T1000 (cell line): ENCODE measurements at places on chromosomes 7 and 10.

GRCh38 chr7:124597509-124597908 lies 168.1 kb downstream of the GPR37 start:
- no peak for DNase-seq

DNA sequence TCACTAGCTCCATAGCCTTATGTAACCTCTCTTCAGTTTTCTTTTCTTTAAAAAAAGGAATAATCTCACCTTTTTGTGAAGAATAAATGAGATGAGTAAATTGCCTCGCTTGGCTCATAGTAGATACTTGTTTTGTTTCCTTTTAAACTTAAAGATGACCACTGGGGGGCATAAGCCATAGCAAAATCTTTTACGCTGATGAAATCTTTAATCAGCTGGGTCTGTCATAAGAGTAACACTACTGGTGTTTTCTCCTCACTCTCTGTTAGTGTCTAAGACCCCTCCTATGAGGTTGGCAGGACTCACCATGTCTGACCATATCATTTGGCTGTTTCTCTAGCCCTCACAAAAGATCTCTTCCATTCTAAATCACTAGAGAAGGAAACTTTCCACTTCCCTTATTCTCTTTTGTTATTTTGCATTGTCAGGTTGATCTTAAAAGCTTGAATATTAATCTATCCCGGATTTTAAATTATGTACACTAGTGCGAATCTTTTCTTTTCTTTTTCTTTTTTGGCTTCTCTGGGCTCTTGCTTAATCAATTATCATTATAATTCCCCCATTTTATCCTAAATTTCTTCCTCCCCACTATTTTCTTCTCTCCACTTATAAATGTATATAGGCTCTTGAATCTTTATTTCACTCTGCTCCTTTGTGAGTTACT lies 12.5 kb downstream of the STAG3 start:
- no peak for DNase-seq

DNA sequence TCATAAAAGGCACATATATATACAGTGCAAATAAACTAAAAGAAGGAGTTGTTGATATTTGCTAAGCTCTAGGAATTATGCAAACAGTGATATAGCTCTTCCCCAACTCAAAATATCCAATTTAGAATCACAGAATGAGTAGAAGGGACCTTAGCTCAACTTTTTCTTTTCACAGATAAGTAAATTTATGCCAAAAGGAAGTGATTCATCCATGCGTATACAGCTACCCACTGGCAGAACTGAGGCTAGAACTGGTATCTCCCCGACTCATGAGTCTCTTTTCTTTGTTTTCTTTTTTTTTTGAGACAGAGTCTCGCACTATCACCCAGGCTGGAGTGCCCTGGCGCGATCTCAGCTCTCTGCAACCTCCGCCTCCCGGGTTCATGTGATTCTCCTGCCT lies 54.2 kb upstream of the SVIL start:
- no peak for DNase-seq

- DNase-seq = no peak
Observed at GRCh38 chr7:76129366-76129765, 72.3 kb upstream of the SRRM3 start.

DNA sequence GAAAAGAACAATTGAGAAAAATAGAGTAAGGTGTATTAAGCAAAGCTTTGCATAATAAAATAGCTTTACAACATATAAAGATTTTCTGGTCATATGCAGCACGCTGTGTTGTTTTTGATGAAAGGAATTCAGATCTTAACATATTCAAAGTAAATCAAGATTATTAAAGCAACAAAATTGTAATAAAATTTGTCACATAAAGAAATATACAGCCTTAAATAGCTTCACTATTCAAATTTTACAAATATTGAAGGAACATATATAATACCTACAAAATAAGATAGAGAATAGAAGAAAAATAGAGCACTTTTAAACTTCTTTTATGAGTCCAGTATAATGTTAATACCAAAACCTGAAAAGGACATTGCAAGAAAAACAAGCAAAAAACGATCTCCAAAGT lies 749.1 kb upstream of the POT1 start:
- DNase-seq = no peak

DNA sequence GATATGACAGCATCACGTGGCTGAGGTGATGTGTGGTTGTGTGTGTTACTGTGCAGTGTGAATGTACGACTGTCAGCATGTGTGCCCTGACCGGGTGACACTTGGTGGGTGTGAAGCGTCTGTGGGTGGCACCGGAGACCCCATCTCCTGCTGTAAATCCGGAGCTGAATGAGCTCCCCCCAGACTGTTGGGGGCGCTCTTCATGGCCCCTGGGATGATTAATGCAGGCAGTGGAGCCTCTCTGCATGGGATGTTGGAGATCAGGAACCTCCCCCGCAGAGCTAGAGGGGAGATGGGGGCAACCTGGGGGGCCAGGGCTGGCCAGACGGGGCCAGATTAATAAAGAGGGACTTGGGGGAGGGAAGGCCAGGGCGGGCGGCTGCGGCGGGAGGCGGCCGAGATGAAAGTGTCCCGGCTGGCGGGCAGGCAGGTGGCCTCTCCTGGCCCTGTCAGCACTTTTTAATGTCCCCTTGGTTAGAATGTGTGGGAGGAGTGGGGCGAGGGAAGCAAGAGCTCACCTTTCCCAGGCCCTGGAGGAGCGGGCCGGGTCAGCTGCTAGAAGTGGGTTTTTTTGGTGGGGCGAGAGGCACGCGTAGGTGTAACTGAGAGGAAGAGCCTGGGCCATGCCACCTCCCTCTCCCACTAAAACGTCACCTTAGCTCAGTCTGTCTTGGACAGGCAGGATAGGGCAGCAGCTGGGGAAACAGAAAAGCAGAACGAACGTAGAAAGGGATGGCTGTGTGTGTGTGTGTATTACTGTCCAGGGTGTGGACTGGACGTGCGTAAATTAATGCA lies 34.1 kb downstream of the HIF1AN start:
- DNase-seq = no peak
